Transverse colon (tissue), 4 donors: ENCODE measurements at places on chromosomes 2 and 18. TPM values are rescaled to one million over a fixed set of nuclear protein-coding genes. Genes with fewer than 3 reads are reported as not detected.
A peak's percentile ranks its signal among the peaks of the same experiment; 100 is the strongest.

RGPD3 gene
- total RNA-seq, result 0.48 TPM

PAX3 gene
- total RNA-seq, result not detected

PID1 gene
- 22.1 TPM for total RNA-seq

CYP26B1 gene
- total RNA-seq, result 2.4 TPM

SOCS6 gene
- total RNA-seq, result 47.1 TPM

DNAH7 gene
- total RNA-seq, result 11.3 TPM

RALB gene
- total RNA-seq, result 81.0 TPM

CFAP210 gene
- total RNA-seq, result not detected

EMILIN1 gene
- 152 TPM for total RNA-seq

- no peaks in the 10 kb centered on the region for H3K4me1 ChIP-seq
- no peak for DNase-seq
- H3K27me3 ChIP-seq, result no peaks in the 10 kb centered on the region
- no peak overlapping the region for H3K27ac ChIP-seq
Observed at GRCh38 chr2:28322456-28322855, 70.2 kb upstream of the FOSL2 start.

- H3K27me3 ChIP-seq, result no peaks in the 10 kb centered on the region
- no peaks in the 10 kb centered on the region for H3K36me3 ChIP-seq
- no peak for DNase-seq
- H3K4me1 ChIP-seq, result no peaks in the 10 kb centered on the region
Observed at GRCh38 chr2:236849508-236849907, 236.2 kb upstream of the COPS8 start.

GRCh38 chr2:182444170-182444569 lies 17.3 kb upstream of the PDE1A start:
- H3K4me3 ChIP-seq, result no peak overlapping the region
- H3K27me3 ChIP-seq, result no peaks in the 10 kb centered on the region
- no peaks in the 10 kb centered on the region for H3K36me3 ChIP-seq
- no peak overlapping the region for H3K27ac ChIP-seq

DNA sequence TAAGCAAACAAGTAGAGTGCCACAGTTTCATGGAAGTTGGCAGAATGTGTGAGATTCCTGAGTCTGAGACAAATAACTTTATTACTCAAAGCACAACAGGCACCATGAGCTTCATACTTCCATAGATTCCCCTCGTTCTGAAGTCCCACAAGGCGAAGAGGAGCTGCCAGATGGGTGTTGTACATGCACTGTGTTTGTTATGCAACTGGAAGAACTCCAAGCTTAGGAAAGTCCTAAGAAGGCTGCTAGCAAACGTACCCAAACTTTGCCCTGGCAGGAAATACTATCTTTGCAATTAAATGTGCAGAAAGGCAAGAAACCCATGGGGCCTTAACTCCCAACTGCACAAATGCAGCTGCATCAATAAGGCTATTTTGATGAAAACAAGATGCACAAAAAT lies 1.6 kb upstream of the GCA start:
- no peak overlapping the region for H3K4me3 ChIP-seq
- H3K27ac ChIP-seq, result no peak overlapping the region
- no peaks in the 10 kb centered on the region for H3K36me3 ChIP-seq
- no peaks in the 10 kb centered on the region for H3K27me3 ChIP-seq
- no peaks in the 10 kb centered on the region for H3K4me1 ChIP-seq
- DNase-seq, result no peak

GRCh38 chr2:219215871-219216534 lies 2.8 kb downstream of the ABCB6 start:
- no peak overlapping the region for H3K4me3 ChIP-seq
- H3K36me3 ChIP-seq, result peaks cover 5% of the 10 kb centered on the region
- no peaks in the 10 kb centered on the region for H3K27me3 ChIP-seq
- no peak overlapping the region for H3K27ac ChIP-seq

DNA sequence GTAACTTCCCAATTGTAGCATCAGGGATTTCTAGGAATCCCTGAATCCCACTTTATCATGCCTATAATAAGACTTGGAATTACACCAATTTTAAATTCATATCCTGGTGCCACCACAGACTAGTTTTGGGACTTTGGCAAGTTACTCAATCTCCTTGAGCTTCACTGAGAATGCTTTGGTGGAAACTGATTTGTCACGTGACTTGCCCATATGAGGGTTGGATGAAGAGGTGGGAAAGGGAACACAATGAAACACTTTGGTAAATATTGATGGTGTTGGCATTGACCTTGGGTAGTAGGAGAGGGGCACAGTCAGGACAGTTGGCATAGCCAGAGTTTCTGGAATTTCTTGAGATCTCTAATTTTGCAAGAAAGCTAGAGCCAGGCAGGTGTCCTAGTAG lies 452.2 kb downstream of the SLC4A3 start:
- H3K27me3 ChIP-seq, result no peaks in the 10 kb centered on the region
- H3K4me1 ChIP-seq, result no peaks in the 10 kb centered on the region

- DNase-seq, result no peak
- no peaks in the 10 kb centered on the region for H3K36me3 ChIP-seq
- peak overlapping the region; percentile 65 for H3K4me3 ChIP-seq
- no peaks in the 10 kb centered on the region for H3K27me3 ChIP-seq
- H3K27ac ChIP-seq, result peak overlapping the region; percentile 91
Observed at GRCh38 chr18:80034852-80035406, 695 bp downstream of the RBFA start.

DNA sequence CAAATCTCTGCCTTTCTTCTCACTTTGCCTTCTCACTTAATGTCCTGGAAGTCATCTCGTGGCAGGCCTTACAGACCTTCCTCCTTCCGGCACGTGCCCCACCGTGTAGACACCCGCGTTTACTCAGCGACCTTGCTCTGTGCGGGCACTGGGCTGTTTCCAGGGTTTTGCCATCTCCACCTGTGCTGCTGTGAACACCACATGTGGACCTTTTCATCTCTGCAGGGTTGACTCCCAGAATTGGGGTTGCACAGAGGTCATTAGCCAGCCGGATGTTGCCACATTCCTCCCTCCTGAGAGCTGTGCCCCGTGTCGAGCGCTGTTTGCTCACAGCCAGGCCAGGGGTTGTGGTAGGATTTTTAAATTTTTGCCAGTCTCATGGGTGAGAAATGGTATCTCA lies 25.4 kb downstream of the KCNG2 start:
- no peak overlapping the region for H3K27ac ChIP-seq
- H3K4me3 ChIP-seq, result no peak overlapping the region
- DNase-seq, result no peak
- no peaks in the 10 kb centered on the region for H3K4me1 ChIP-seq
- no peaks in the 10 kb centered on the region for H3K27me3 ChIP-seq

DNA sequence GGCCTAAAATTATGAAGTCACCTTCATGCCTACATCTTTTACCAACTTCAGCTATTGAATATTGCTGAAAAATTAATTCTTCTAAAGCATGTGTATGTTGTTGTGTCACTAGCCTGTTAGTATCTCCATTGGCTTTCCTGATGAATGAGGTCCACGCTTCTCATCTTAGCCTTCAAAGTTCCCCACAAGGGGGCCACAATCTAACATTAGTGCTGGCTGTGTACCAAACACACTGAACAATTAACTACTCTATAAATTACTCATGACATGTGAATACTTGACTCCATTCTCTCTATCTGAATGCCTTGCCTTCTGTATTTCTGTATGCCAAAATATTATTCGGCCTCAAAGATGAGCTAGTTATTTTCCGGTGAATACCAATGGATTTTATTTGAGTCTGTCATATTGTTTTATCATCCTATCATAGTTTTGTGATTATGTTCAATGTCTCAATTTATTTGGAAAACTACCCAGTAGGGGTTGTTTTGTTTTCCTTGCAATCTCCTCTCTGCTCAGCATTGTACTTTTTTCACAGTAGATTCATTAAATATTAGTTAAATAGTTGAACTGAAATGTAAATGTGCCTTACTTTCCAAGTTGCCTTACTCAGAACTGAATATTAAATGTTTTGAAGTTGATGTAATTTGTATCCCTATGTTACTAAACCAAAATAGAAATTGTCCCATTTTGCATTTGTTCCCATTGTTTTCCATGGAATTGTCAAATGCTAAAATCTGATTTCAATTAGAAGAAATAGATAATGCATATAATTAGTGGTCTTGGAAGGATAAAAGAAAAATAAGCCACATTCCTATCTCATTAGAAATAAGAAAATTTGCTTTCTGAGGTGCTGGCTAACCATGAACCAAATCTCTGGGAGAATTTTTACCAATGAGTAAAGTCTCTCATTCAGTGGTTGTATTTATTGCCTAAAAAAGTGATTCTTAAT lies 208.4 kb upstream of the COL3A1 start:
- no peaks in the 10 kb centered on the region for H3K27me3 ChIP-seq
- no peaks in the 10 kb centered on the region for H3K4me1 ChIP-seq
- no peak for DNase-seq
- no peak overlapping the region for H3K27ac ChIP-seq
- H3K36me3 ChIP-seq, result no peaks in the 10 kb centered on the region

DNA sequence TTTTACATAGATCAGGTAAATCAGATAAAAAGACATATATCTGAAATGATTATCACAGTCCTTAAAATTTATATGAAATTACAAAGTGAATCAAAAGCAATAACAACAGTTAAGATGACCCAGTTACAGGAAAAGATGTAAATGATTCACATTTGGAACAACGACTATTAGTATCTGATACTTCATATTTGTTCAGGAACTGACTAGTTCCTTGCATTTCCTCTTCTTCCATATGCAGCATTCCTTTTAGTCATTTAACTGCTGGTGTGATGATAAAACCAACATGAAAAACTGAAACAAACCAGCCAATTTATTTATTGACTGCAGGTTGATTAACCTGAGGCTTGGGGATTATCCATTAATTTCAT lies 75.2 kb downstream of the RBMS1 start:
- no peak overlapping the region for H3K27ac ChIP-seq
- no peak for DNase-seq

GRCh38 chr18:76260941-76261472 lies 234.0 kb downstream of the ZNF516 start:
- H3K4me1 ChIP-seq, result no peaks in the 10 kb centered on the region
- DNase-seq, result no peak
- no peak overlapping the region for H3K27ac ChIP-seq
- no peaks in the 10 kb centered on the region for H3K27me3 ChIP-seq

- no peaks in the 10 kb centered on the region for H3K4me1 ChIP-seq
- no peaks in the 10 kb centered on the region for H3K36me3 ChIP-seq
- H3K27ac ChIP-seq, result no peak overlapping the region
- H3K27me3 ChIP-seq, result no peaks in the 10 kb centered on the region
Observed at GRCh38 chr2:6184532-6185292, 492.5 kb downstream of the SOX11 start.

DNA sequence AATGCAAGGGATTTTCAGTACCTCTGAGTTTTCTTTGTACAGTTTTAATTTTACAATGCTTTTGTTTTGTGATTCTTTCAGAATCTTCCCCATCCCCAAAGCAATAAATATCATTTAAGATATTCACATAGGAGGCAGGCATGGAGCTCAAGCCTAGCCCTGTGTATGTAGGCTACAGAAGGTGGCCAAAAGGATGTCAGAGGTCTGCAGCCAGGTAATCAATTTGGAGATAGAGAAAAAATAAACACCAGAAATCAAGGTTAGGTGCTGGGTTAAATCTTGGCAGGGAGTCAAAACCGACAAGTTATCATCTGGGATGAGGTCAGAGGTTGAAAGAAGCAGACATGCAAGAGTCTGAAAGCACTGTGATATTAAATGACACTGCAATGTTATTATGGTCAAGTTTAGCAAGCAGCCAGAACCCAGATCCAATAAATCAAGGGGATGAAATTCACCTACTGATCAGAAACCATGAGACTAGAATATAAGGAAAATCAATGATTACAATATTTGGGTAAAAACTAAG lies 45.1 kb upstream of the LRP1B start:
- no peaks in the 10 kb centered on the region for H3K36me3 ChIP-seq
- H3K27ac ChIP-seq, result no peak overlapping the region
- H3K4me1 ChIP-seq, result no peaks in the 10 kb centered on the region
- no peak for DNase-seq
- H3K27me3 ChIP-seq, result no peaks in the 10 kb centered on the region

- no peaks in the 10 kb centered on the region for H3K4me1 ChIP-seq
- no peak for DNase-seq
- H3K27ac ChIP-seq, result no peak overlapping the region
- no peaks in the 10 kb centered on the region for H3K36me3 ChIP-seq
Observed at GRCh38 chr18:34808389-34808788, 98.3 kb downstream of the DTNA start.

DNA sequence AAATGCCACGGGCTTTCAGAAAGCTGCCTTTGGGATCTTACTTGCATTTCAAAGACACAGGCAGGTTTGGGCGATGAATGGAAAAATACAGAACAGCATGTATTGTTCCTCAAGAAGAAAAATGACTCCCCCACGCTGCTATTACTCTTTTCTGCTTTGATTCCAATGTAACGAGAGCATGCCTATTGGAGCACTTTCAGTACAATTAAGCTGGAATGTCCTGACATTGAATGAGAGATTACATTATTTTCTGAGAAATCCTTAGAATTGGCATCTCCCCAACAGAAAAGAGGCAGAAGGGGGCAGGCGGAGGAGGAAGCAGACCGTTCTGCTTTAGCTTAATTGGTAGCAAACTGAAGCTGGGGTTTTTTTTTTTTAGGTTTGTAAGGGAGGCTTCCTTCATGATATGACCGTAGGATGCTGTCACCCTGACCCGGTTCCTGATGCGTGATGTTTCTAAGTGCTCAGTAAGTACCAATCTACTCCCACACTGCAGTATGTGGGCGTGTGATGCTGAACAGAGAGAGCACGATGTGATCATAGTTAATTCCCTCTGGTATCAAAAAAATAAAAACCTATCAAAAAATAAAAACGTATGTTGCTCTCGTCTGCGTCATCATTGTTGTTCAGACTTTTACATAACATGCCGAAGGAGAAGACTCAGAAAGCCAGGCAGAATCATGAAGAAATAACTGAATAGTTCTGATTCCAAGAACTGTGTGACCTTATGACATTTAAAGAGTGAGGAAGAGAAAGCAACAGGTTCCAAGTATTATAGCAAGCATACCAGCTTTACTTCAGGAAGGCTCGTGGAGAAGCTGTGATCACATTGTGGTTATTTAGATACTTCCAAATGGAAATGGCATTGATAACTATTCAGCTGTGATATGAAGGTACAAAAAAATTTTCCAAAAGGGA lies 40.5 kb downstream of the LONRF2 start:
- no peak overlapping the region for H3K27ac ChIP-seq
- H3K27me3 ChIP-seq, result no peaks in the 10 kb centered on the region
- DNase-seq, result no peak
- no peaks in the 10 kb centered on the region for H3K4me1 ChIP-seq
- H3K36me3 ChIP-seq, result no peaks in the 10 kb centered on the region
- H3K4me3 ChIP-seq, result no peak overlapping the region
